ENCODE measurements at places on chromosomes 11 and 22. TPM values are rescaled to one million over a fixed set of nuclear protein-coding genes. Genes with fewer than 3 reads are reported as not detected.

- H3K27ac ChIP-seq, result no peak overlapping the region
- H3K4me1 ChIP-seq, result no peaks in the 10 kb centered on the region
- no peak for DNase-seq
- H3K27me3 ChIP-seq, result peaks cover 48% of the 10 kb centered on the region
Observed at GRCh38 chr11:131307506-131307905, 62.9 kb upstream of the NTM start.

DNA sequence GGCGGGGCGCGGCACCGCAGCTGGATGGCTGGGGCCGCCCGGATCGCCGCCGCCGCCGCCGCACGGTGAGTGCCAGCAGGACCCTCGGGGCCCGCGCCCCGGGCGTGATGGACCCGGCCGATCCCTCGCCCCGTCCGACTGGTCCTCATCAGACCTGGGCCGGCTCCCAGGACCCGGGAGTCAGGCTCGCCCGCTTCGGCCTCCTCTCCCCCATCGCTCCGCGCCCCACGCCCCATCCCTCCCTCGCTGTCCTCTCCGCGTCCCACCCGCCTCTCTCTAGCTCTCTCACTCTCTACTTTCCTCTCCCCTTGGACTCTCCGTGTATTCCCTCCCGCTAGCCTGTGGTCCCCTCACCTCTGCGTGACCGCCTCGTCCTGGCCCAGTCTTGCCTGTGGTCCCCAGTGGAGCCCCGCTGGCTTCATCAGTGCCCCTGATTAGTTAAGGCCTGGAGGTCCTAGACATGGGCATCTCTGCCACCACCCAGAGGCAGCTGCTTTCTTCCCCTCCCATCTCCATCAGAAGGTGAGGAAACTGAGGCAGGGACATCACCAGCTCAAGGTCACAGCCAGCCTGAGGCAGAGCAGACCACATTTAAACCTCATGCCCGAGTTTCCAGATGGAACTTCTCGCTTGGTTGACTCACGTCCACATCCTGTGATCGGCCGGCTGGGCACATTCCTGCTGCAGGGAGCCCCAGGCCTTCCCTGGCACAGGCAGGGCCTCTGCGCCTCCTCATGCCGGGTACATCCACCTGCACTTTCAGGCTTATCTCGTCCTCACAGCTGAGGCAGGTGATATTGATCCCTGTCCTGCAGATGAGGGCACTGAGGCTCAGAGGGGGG, 429 bp downstream of the SLC39A13 start:
- no peaks in the 10 kb centered on the region for H3K36me3 ChIP-seq
- H3K27ac ChIP-seq, result peak overlapping the region; percentile 72
- peaks cover 24% of the 10 kb centered on the region for H3K4me1 ChIP-seq

DNA sequence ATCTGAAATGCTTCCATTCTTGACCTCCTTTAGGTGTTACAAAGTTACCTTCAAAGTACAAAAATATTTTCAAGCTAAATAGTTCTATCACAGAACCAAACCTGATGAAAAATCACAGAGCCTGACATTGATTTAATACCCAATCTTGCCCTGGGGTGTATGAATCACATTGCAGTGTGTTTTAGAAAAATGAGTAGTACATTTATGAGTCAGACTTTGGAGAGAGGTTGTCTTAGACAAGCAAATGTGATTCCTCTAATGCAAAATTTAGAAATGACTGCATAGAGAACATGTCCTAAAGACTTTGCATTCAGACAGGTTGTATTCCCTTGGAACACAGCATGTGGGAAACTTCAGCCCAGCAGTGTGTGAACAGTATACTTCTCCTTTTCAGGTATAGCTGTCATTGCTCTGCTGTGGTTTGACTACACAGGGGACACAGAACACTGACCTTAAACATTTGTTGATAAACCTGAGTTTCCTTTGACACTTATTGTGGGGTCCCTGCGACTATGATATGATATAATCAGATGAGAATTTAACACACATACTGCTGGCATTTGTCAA, 972.1 kb downstream of the JRKL start:
- no peak overlapping the region for H3K27ac ChIP-seq
- H3K4me3 ChIP-seq, result no peak overlapping the region
- H3K27me3 ChIP-seq, result no peaks in the 10 kb centered on the region
- H3K36me3 ChIP-seq, result no peaks in the 10 kb centered on the region
- no peaks in the 10 kb centered on the region for H3K4me1 ChIP-seq

- no peak overlapping the region for H3K4me3 ChIP-seq
- no peak overlapping the region for H3K27ac ChIP-seq
- DNase-seq, result no peak
- H3K36me3 ChIP-seq, result no peaks in the 10 kb centered on the region
Observed at GRCh38 chr11:14045417-14045816, 82.9 kb downstream of the SPON1 start.

- H3K4me3 ChIP-seq, result no peak overlapping the region
- H3K4me1 ChIP-seq, result no peaks in the 10 kb centered on the region
- H3K27me3 ChIP-seq, result peaks cover 91% of the 10 kb centered on the region
- no peaks in the 10 kb centered on the region for H3K36me3 ChIP-seq
Observed at GRCh38 chr11:122367809-122368231, 251.8 kb upstream of the BLID start.

DNA sequence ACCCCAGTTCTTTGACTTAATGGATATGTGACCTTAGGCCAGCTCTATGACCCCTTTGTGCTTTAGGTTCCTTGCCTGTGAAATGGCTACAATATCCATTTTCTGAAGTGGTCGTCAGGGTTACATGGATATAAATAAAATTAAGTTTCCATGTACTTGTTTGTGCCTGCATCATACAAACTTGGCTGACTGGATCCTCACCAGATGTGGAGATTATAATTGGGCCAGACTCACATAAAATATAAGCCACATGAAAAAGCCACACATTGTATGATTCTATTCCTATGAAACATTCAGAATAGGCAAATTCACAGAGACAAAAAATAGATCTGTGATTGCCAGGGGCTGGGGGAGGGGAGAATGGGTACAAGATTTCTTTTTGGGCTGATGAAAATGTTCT, 100.9 kb upstream of the USP47 start:
- H3K36me3 ChIP-seq, result no peaks in the 10 kb centered on the region
- peaks cover 9% of the 10 kb centered on the region for H3K4me1 ChIP-seq
- DNase-seq, result no peak
- H3K27ac ChIP-seq, result no peak overlapping the region
- no peak overlapping the region for H3K4me3 ChIP-seq

- H3K27ac ChIP-seq, result no peak overlapping the region
- H3K36me3 ChIP-seq, result no peaks in the 10 kb centered on the region
- no peak for DNase-seq
- no peaks in the 10 kb centered on the region for H3K4me1 ChIP-seq
Observed at GRCh38 chr11:113137713-113138529, 176.5 kb upstream of the TTC12 start.

DNA sequence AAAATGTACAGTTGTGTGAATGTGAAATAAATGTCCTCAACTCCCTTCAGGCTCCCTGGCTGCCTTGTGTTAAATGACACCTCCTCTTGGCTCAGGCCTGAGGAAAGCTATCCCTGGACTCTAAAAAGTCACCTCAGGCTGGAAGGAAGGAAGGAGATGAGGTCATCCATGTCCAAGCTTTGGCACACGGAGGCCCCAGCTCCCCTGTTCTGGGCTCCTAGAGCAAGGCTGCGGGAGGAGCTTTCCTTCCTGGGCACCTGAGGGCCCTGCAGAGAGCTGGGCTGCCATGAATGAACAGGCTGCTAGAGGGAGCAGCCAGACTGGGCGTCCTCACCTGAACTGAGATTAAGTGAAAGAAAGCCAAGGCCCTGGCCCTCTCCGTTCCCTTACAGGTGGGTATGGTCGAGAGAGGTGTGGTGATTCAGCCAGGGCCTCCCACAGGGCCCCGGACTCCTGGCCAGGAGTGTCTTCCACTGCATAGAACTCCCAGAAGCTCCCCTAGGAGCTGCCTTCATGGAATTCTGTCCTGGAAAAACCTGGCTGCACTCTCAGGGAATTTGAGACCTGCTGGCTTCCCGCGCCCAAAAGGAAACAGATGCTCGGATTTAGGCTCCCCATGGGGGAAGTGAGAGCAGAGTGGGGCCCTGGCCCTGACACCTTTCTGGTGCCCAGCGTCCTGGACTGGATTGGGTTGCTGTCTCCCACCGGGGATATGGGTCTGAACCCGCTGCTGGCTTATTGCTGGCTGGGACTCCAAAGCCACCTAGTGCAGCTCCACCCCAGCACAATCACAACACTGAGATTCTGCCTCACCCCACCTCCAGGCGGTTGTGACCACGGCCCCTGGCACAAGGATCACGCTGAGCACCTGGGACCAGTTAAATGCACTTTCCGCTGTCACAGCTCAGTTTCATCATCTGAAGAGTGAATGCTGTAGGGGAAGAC, 22.2 kb downstream of the MYBPC3 start:
- H3K4me1 ChIP-seq, result no peaks in the 10 kb centered on the region
- no peak overlapping the region for H3K27ac ChIP-seq
- H3K4me3 ChIP-seq, result no peak overlapping the region
- H3K36me3 ChIP-seq, result no peaks in the 10 kb centered on the region
- no peak for DNase-seq

DNA sequence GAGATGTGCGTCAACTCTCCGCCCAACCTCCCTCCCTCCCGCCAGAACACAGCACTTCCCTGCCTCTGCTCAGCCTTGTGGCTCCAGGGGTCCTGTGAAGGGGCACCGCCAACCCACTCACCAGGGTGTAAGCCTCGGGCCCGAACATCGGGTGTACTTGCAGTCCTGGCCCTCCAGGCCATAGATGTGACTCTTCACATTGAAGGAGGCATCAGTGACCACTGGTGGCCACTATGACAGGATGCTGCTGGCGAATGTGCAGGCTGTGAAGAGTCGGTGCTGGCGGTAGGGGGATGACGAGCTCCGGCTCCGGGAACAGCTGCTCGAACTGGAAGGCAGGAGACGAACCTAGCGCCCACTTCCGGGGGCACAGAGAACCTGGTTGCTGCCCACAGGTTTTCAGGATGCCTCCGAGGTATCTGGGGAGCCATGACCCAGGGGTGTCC, 97.4 kb downstream of the MED15 start:
- no peaks in the 10 kb centered on the region for H3K27me3 ChIP-seq
- no peak overlapping the region for H3K4me3 ChIP-seq
- H3K36me3 ChIP-seq, result no peaks in the 10 kb centered on the region
- no peak overlapping the region for H3K27ac ChIP-seq
- H3K4me1 ChIP-seq, result no peaks in the 10 kb centered on the region

DNA sequence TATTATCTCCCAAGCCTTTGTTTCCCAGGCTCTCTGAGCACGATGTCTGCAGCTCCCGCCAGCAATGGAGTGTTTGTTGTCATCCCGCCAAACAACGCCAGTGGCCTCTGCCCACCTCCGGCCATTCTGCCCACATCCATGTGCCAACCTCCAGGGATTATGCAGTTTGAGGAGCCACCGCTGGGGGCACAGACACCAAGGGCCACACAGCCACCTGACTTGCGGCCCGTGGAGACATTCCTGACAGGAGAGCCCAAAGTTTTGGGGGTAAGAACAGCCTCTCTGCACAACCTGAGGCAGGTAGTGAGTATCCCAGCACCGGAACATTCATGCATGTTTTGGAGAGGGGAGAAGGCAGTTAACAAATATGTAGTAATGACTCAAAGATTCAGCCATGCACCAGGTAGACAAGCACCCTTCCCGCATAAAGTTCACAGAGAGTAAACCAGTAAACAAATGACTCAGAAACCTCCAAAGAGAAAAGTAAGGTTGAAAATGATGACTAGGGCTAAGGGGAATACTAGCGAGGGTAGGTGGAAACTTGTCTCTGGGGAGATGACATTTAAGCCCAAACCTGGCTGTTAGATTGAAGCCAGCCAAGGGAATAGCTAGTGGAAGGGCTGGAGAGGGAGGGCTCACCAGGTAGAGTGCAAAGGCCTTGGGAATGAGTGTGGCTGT, 7.2 kb downstream of the MS4A15 start:
- peaks cover 37% of the 10 kb centered on the region for H3K27me3 ChIP-seq
- H3K4me3 ChIP-seq, result no peak overlapping the region
- no peak overlapping the region for H3K27ac ChIP-seq
- H3K36me3 ChIP-seq, result no peaks in the 10 kb centered on the region
- H3K4me1 ChIP-seq, result peaks cover 10% of the 10 kb centered on the region

- no peaks in the 10 kb centered on the region for H3K36me3 ChIP-seq
- H3K27me3 ChIP-seq, result no peaks in the 10 kb centered on the region
- DNase-seq, result no peak
- H3K4me1 ChIP-seq, result no peaks in the 10 kb centered on the region
Observed at GRCh38 chr11:1803246-1803645, 31.5 kb upstream of the SYT8 start.

DNA sequence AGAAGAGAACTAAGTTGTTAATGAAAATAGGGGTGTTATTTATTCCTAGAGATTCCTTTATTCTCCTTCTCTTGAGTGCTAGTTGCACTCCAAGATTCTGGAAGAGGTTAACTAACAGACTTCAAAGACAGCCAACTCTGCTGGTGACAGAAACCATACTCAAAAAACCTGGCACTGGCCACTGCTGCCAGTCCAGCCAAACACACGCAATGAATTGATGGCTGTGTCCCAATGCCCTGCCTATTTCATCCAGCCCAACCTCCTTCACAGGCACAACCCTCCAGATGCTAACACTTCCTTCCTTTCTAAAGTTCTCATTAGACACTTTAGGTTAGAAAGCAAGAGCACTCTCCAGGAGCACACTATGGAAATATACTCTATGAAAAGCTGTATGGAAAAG, 150.8 kb upstream of the C11orf58 start:
- no peaks in the 10 kb centered on the region for H3K4me1 ChIP-seq
- no peak overlapping the region for H3K4me3 ChIP-seq

- H3K4me1 ChIP-seq, result peaks cover 11% of the 10 kb centered on the region
- no peaks in the 10 kb centered on the region for H3K27me3 ChIP-seq
- no peak overlapping the region for H3K27ac ChIP-seq
- no peak overlapping the region for H3K4me3 ChIP-seq
- H3K36me3 ChIP-seq, result no peaks in the 10 kb centered on the region
Observed at GRCh38 chr11:13292970-13293369, 15.4 kb downstream of the BMAL1 start.

DNA sequence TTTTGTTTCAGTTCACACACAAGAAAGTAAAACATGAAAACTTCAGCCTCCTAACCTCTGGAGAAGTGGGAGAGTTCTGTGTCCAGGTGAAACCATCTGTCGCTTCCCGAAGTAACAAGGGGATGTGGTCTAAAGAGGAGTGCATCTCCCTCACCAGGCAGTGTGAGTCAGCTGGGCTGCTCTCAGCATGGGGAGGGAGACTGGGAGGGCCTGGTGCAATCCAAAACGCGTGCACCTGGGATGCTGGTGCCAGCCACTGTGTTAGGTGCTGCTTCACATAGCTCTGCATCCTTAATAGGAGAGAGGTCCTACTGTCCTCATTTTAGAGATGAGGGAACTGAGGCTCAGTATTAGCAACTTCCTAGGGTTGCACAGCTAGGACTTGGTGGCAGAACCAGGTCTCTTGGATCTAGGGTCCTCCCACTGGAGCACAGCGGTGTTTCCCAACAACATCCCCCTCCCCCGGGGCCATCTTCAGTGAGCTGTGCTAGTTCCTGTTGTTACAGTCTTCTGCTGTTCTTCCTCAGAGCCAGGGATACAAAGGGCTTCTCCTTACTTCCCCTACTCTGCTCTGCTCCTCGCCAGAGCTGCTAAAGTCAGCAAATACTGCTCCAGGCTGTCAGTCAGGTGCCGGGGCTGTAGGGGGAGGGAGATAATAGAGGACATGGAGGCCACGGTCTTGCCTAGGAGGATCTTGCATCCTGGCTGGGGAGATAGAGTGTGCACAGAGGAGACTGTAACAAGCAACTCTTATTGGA, 8.0 kb downstream of the IL10RA start:
- no peaks in the 10 kb centered on the region for H3K36me3 ChIP-seq
- DNase-seq, result no peak
- peaks cover 67% of the 10 kb centered on the region for H3K27me3 ChIP-seq
- no peaks in the 10 kb centered on the region for H3K4me1 ChIP-seq
- no peak overlapping the region for H3K27ac ChIP-seq

TMEM184B gene
- total RNA-seq, result 37.5 TPM

OR52R1 gene
- total RNA-seq, result not detected

ATG13 gene
- 95.0 TPM for total RNA-seq

RTN4RL2 gene
- total RNA-seq, result 6.5 TPM

Measured in PC-3 (cell line).